Gastrocnemius medialis (tissue), 4 donors: ENCODE measurements at places on chromosomes 1 and 21. TPM values are rescaled to one million over a fixed set of nuclear protein-coding genes. Genes with fewer than 3 reads are reported as not detected.
A peak's percentile ranks its signal among the peaks of the same experiment; 100 is the strongest.

GRCh38 chr1:160158031-160158430 is 6.6 kb downstream of the ATP1A4 start:
- no peak overlapping the region for H3K27ac ChIP-seq
- H3K4me1 ChIP-seq, result no peaks in the 10 kb centered on the region
- H3K4me3 ChIP-seq, result no peak overlapping the region
- no peak for DNase-seq
- H3K36me3 ChIP-seq, result no peaks in the 10 kb centered on the region

GRCh38 chr1:40042341-40042740 is 1.8 kb downstream of the CAP1 start:
- H3K27me3 ChIP-seq, result no peaks in the 10 kb centered on the region
- peaks cover 43% of the 10 kb centered on the region for H3K4me1 ChIP-seq
- no peaks in the 10 kb centered on the region for H3K36me3 ChIP-seq
- DNase-seq, result no peak

DNA sequence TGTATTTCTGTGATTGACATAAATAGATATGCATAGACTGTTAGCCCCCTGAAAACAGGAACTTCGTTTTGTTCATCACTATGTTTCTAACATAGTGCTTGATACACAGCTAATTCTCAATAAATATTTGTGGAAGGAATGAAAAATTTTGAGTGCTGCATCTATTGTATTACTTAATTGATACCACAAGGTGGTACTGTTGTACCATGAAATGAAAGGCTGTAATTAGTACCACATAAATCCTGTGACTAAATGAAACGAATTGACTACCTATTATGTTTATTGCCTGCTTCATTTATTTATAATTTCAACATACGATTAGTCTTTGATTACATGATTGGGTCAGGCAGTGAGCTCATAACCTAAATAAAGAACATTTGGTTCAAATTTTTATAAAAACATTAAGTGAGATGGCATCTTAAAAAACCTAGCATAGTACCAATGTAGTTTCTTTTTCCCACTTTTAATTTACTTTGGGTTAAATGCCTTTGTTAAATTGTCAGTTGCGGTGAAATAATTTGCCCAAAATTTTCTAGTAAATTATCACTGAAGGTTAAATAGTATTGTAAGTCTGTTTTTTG is 15.0 kb upstream of the TGFB2 start:
- H3K4me3 ChIP-seq, result no peak overlapping the region
- H3K36me3 ChIP-seq, result no peaks in the 10 kb centered on the region
- H3K27ac ChIP-seq, result no peak overlapping the region
- H3K4me1 ChIP-seq, result peaks cover 3% of the 10 kb centered on the region

DNA sequence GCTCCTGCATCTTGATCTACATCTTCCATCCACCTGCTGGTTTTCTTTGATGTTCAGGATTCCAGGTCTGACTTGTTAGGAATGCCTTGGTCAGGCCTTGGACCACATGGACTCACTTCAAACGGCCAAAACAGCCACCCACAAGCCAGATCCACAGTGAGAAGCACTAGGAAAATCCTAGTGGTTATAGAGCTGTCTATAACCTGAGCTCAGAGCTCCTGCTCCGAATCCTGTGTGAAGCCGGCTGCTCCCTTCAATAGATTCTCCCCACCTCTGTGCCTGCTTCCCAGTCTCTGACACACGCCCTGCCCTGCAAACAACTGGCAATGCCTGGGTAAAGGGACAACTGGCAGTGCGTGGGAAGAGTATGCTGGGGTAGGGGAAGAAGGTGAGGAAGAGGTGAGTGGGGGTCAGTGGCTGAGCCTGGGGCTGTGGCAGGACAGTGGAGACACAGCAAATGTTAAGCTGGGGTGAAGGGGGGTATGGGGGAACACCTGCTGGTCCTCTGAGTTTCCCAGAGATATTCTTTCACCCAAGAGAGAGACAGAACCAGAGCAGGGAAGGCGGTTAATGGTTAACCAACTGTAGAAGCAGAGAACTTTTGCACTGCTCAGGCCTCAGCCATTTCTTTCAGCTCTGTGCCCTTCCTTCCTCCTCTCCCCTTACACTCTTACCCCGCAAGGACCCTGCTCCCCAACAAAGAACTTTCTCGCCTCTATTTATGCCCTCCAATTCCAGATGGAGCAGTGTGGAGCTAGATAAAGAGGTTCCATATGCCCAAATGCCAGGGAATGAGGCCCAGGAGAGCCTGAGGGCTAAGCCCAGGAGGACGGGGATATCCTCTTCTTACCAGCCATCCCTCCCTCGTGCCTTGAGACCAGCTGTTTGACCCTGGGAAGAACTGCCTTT is 4.5 kb downstream of the PLXNA2 start:
- H3K36me3 ChIP-seq, result no peaks in the 10 kb centered on the region
- DNase-seq, result no peak
- H3K4me3 ChIP-seq, result peak overlapping the region; percentile 3
- H3K27me3 ChIP-seq, result no peaks in the 10 kb centered on the region
- H3K4me1 ChIP-seq, result peaks cover 76% of the 10 kb centered on the region

The LENEP gene
- total RNA-seq, result not detected

GRCh38 chr1:201748335-201748734 is 80.6 kb upstream of the IPO9 start:
- no peaks in the 10 kb centered on the region for H3K27me3 ChIP-seq
- no peak for DNase-seq
- H3K4me3 ChIP-seq, result no peak overlapping the region
- no peaks in the 10 kb centered on the region for H3K36me3 ChIP-seq

GRCh38 chr1:243763806-243764205 is 86.2 kb downstream of the AKT3 start:
- H3K4me3 ChIP-seq, result no peak overlapping the region
- no peaks in the 10 kb centered on the region for H3K36me3 ChIP-seq
- H3K27me3 ChIP-seq, result no peaks in the 10 kb centered on the region
- no peak for DNase-seq
- no peak overlapping the region for H3K27ac ChIP-seq

GRCh38 chr21:44509539-44509938 is 30.5 kb downstream of the KRTAP10-1 start:
- peak; percentile 62 for DNase-seq
- no peaks in the 10 kb centered on the region for H3K4me1 ChIP-seq
- no peak overlapping the region for H3K4me3 ChIP-seq

The CENPF gene
- 0.80 TPM for total RNA-seq

The OR6N1 gene
- total RNA-seq, result not detected

GRCh38 chr1:166127003-166127402 is 39.8 kb downstream of the FAM78B start:
- no peak overlapping the region for H3K4me3 ChIP-seq
- no peak overlapping the region for H3K27ac ChIP-seq
- no peak for DNase-seq
- H3K36me3 ChIP-seq, result no peaks in the 10 kb centered on the region
- H3K4me1 ChIP-seq, result no peaks in the 10 kb centered on the region
- no peaks in the 10 kb centered on the region for H3K27me3 ChIP-seq

GRCh38 chr1:8723010-8723409 is 94.4 kb downstream of the RERE start:
- no peak overlapping the region for H3K4me3 ChIP-seq
- no peaks in the 10 kb centered on the region for H3K27me3 ChIP-seq
- no peak overlapping the region for H3K27ac ChIP-seq

DNA sequence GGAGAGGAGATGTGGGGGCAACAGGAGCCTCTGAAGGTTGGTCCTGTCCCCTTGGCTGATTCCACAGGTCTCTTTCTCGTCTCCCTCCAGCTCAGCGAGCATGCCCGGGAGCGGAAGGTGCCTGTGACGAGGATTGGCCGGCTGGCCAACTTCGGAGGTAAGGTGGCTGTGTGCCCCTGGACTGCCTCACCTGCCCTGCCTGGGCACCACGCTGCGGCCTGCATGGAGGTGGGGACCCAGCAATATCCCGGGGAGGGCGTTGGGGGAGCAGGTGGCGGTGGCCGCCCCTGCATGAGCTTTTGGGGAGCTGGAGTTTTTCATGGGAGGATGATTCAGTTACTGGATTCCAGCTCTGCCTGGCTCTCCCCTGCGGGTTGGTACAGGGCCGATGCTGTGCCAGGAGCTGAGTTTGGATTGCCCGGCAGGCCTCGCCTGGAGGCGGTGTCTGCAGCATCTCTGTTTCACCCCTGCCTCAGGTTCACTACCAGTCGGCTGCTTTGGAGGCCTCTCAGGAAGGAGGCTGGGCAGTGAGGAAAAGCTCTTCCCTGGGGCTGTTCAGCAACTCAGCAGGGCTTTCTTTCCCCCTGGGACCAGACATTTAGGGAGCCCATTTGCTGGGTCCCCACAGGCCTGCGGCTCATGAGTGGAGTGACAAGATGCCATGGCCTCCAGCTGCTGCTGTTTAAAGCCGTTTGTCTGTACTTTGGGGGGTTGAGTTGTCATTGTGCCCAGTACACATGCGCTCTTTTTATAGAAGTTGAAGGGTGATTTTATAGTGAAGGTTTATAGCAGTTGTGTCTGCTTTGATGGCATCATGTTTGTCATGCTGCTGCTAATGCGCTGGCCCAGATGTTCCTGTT is 25.7 kb downstream of the COQ8A start:
- H3K4me1 ChIP-seq, result peaks cover 89% of the 10 kb centered on the region
- DNase-seq, result peak; percentile 67
- no peak overlapping the region for H3K4me3 ChIP-seq
- peak overlapping the region; percentile 99 for H3K27ac ChIP-seq

DNA sequence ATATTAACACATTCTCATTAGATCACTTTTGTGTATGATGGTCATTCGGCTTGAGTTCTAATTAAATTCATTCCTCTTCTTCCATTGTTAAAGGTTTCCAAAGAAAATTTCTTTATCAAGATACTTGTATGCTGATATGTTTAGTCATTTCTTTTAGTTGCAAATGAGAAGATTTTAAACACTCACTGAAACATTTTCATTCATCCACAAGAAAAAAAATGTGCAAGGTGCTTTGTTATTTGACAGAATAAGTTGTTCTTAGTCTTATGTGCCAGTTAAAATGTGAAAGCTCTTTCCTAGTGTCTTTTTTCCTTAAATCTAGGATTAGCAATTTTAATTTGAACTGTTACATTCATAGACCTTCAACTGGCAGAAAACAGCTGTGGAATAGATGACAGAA is 727.0 kb upstream of the NEGR1 start:
- H3K4me3 ChIP-seq, result no peak overlapping the region
- no peak overlapping the region for H3K27ac ChIP-seq
- DNase-seq, result no peak
- no peaks in the 10 kb centered on the region for H3K36me3 ChIP-seq
